ENCODE measurements at places on chromosomes 4 and X. TPM values are rescaled to one million over a fixed set of nuclear protein-coding genes. Genes with fewer than 3 reads are reported as not detected.

PDLIM3 gene
- 34.6 TPM for total RNA-seq

SMR3B gene
- not detected for total RNA-seq

PPEF1 gene
- not detected for total RNA-seq

GABRB1 gene
- total RNA-seq: not detected

VGLL1 gene
- not detected for total RNA-seq

TBX22 gene
- total RNA-seq: not detected

CDX4 gene
- not detected for total RNA-seq

Measured in thoracic aorta endothelial cell (primary cell).